ENCODE measurements at places on chromosomes 3 and 15. TPM values are rescaled to one million over a fixed set of nuclear protein-coding genes. Genes with fewer than 3 reads are reported as not detected.

DNA sequence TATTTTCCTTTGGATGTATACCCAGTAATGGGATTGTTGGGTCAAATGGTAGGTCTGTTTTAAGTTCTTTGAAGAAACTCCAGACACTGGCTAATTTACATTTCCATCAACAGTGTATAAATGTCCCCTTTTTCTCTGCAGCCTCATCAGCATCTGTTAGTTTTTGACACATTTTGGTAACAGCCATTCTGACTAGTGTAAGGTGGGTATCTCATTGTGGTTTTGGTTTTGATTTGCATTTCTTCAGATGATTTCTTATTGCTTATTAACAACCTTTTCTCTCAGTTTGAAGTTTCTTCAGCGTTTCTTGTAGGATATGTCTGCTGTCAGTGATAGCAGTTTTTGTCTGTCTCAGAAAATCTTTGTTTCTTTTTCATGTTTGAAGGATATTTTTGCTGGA lies 15.4 kb downstream of the GALK2 start:
- H3K27me3 ChIP-seq, result no peaks in the 10 kb centered on the region
- DNase-seq, result no peak
- no peaks in the 10 kb centered on the region for H3K36me3 ChIP-seq
- H3K4me3 ChIP-seq, result no peak overlapping the region

GRCh38 chr3:189324538-189325138 lies 152.9 kb downstream of the TPRG1 start:
- peak overlapping the region; percentile 43 for H3K27ac ChIP-seq
- peak; percentile 46 for DNase-seq
- H3K4me1 ChIP-seq, result peaks cover 8% of the 10 kb centered on the region
- no peak overlapping the region for H3K4me3 ChIP-seq

GRCh38 chr15:63389902-63390670 lies 8.4 kb upstream of the CA12 start:
- peaks cover 5% of the 10 kb centered on the region for H3K27me3 ChIP-seq
- DNase-seq, result peak; percentile 77
- H3K36me3 ChIP-seq, result no peaks in the 10 kb centered on the region
- H3K4me1 ChIP-seq, result peaks cover 16% of the 10 kb centered on the region

GRCh38 chr15:38377636-38378035 lies 76.3 kb upstream of the FAM98B start:
- H3K36me3 ChIP-seq, result no peaks in the 10 kb centered on the region
- no peak overlapping the region for H3K4me3 ChIP-seq
- no peaks in the 10 kb centered on the region for H3K27me3 ChIP-seq

DNA sequence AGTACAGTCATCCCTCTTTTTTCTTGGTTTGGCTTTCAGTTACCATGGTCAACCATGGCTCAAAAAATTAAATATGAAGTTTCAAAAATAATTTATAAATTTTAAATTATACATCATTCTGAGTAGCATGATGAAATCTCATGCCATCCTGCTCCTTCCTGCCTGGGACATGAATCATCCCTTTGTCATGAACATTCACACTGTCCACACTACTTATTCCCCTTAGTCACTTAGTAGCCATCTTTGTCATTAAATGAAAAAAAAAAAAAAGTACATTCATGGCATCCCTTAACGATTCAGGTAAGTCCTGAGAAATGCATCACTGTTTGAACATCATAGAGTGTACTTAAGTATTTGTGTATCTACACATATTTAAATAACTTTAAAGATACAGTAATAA lies 1046.3 kb downstream of the ROBO2 start:
- no peaks in the 10 kb centered on the region for H3K36me3 ChIP-seq
- DNase-seq, result no peak
- H3K27ac ChIP-seq, result no peak overlapping the region
- H3K4me1 ChIP-seq, result no peaks in the 10 kb centered on the region

GRCh38 chr15:66228807-66229735 lies 24.5 kb downstream of the MEGF11 start:
- no peak overlapping the region for H3K4me3 ChIP-seq
- H3K27me3 ChIP-seq, result peaks cover 5% of the 10 kb centered on the region
- no peaks in the 10 kb centered on the region for H3K36me3 ChIP-seq
- H3K4me1 ChIP-seq, result no peaks in the 10 kb centered on the region

- no peak for DNase-seq
- no peak overlapping the region for H3K27ac ChIP-seq
- H3K4me1 ChIP-seq, result no peaks in the 10 kb centered on the region
Observed at GRCh38 chr3:42336103-42336502, 70.1 kb upstream of the CCK start.

DNA sequence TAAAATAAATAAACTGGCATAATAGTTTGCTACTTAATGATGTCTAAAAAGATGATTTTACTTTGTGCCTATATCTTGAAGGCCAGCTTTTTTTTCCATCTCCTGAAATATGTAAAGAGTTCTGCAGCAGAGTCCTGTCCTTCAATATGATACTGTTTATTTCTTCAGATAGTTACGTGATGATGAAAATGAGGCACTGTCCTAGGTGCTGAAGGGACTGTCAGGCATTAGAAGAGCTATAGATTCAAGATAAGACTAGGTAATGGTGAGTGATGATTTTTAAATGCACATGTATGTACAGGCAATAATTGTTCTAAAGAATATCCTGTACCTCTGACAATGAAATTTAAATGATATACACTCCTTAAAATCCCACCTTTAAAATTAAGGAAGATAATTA lies 326.9 kb upstream of the DNAJC19 start:
- H3K4me1 ChIP-seq, result no peaks in the 10 kb centered on the region
- H3K36me3 ChIP-seq, result no peaks in the 10 kb centered on the region
- H3K27me3 ChIP-seq, result no peaks in the 10 kb centered on the region
- no peak for DNase-seq
- H3K27ac ChIP-seq, result no peak overlapping the region
- no peak overlapping the region for H3K4me3 ChIP-seq

GRCh38 chr3:30607032-30607833 lies 832 bp downstream of the TGFBR2 start:
- H3K36me3 ChIP-seq, result no peaks in the 10 kb centered on the region
- H3K4me1 ChIP-seq, result peaks cover 61% of the 10 kb centered on the region
- peak overlapping the region; percentile 94 for H3K4me3 ChIP-seq
- DNase-seq, result peak; percentile 88
- H3K27me3 ChIP-seq, result no peaks in the 10 kb centered on the region

DNA sequence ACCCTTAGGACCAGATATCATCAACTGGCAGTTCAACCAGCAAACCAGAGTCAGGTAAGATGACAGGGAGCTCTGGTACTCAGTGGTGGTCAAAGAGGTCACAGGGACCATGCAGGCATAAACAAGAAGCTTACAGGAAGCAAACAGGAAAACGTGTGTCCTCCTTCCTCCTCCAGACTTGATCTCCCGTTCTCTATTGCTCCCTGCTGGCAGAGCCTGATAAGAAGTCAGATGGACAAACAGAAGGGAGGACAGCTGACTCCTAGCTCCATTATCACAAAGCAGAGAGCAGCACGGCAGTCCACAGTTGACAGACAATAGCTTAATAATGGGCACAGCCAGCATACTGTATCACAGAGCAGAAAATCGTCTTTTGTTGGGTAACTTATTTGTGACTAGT lies 156.5 kb upstream of the SLC2A2 start:
- peaks cover 6% of the 10 kb centered on the region for H3K4me1 ChIP-seq
- no peaks in the 10 kb centered on the region for H3K36me3 ChIP-seq
- H3K4me3 ChIP-seq, result no peak overlapping the region
- no peak for DNase-seq
- H3K27ac ChIP-seq, result no peak overlapping the region

DNA sequence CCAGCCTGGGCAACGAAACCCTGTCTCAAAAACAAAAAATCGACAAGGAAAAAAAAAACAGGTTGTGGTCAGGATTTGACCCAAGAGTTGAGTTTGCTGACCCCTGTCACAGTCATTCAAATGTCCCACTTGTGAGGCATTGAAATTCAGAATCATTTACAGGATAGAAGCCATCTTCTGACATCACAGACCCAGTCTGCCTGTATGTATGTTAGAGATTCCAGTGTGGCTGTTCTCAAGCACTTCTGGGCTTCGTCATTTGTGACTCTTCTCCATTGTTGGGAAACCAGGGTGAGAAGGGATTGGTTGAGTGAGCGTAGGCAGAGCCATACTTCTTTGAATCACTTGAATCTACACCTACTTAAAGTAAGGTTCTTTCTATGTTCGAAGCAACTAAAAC lies 57.1 kb downstream of the LMLN start:
- H3K4me1 ChIP-seq, result no peaks in the 10 kb centered on the region
- H3K36me3 ChIP-seq, result peaks cover 7% of the 10 kb centered on the region
- H3K27ac ChIP-seq, result no peak overlapping the region
- H3K27me3 ChIP-seq, result no peaks in the 10 kb centered on the region
- DNase-seq, result no peak

DNA sequence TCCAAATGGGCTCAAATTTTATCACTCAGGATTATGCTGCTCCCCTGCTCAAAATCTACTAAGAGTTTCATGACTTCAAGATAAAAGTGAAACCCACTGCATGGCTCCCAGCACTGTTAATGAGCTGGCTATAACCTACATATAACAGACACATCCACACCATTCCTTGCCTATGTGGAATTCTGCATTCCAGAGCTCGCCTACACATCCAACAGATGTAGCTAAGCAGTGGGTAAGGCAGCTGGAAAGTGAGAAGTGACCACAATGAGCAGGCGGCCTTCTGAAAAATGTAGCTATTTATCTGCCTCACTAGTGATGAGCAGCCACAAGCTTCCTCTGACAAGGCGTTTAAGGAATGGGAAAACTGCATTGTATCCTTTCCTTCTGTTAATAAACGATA lies 92.0 kb upstream of the TRIM42 start:
- no peak for DNase-seq
- no peaks in the 10 kb centered on the region for H3K4me1 ChIP-seq
- H3K36me3 ChIP-seq, result no peaks in the 10 kb centered on the region
- no peak overlapping the region for H3K27ac ChIP-seq
- no peaks in the 10 kb centered on the region for H3K27me3 ChIP-seq
- no peak overlapping the region for H3K4me3 ChIP-seq

DNA sequence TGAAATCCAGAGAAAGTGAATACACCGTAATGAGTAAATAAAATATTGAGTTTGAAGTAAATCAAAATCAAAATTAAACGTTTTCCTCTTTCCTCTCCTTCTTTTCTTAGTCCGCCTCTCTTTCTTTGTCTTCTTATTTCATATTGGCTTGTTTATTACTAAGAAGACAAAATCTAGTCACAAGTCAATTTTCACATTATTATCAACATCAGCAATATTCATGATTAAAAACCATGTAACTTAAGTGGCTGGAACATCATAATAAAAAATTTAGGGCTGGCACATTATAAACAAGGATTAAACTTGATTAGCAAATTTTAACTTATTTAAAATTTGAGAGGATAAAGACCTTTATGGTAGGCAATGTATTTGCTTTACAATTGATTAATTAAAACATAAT lies 61.4 kb downstream of the BCHE start:
- H3K27me3 ChIP-seq, result no peaks in the 10 kb centered on the region
- H3K36me3 ChIP-seq, result no peaks in the 10 kb centered on the region
- H3K4me3 ChIP-seq, result no peak overlapping the region
- no peak for DNase-seq
- H3K27ac ChIP-seq, result no peak overlapping the region

GRCh38 chr15:74320352-74321247 lies 46.8 kb downstream of the CYP11A1 start:
- H3K4me1 ChIP-seq, result peaks cover 12% of the 10 kb centered on the region
- no peak overlapping the region for H3K4me3 ChIP-seq
- H3K27me3 ChIP-seq, result no peaks in the 10 kb centered on the region

- H3K4me1 ChIP-seq, result no peaks in the 10 kb centered on the region
- no peak overlapping the region for H3K4me3 ChIP-seq
- H3K27me3 ChIP-seq, result no peaks in the 10 kb centered on the region
- no peaks in the 10 kb centered on the region for H3K36me3 ChIP-seq
Observed at GRCh38 chr3:98536456-98537017, 4.8 kb downstream of the GPR15 start.

DNA sequence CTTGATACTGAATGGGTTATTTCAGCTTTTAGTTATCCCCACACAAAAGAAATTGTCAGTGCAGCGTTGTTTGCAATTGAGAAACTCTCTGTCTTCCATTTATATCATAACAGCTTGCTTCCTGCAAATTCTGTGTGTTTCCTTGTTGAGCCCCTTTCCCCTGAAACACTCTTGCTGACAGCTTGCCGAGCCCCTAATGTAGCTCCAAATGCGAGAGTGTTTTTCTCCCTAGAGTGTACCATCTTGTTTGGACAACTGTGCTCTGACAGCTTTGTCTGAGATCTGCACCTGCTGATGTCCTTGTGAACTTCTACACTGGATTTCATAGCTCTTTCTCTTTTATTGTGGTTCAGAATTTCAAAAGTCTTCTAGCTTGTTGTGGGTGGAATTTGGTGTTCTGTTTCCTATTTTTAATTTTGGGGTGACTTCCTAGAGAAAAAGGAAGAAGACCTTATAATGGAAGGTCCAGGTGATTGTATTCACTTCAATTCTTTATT lies 343.5 kb downstream of the PDCD6IP start:
- no peak for DNase-seq
- H3K27me3 ChIP-seq, result no peaks in the 10 kb centered on the region
- no peaks in the 10 kb centered on the region for H3K36me3 ChIP-seq

GRCh38 chr15:94205366-94205765 lies 26.0 kb upstream of the MCTP2 start:
- H3K27ac ChIP-seq, result no peak overlapping the region
- DNase-seq, result no peak
- H3K4me3 ChIP-seq, result no peak overlapping the region

DNA sequence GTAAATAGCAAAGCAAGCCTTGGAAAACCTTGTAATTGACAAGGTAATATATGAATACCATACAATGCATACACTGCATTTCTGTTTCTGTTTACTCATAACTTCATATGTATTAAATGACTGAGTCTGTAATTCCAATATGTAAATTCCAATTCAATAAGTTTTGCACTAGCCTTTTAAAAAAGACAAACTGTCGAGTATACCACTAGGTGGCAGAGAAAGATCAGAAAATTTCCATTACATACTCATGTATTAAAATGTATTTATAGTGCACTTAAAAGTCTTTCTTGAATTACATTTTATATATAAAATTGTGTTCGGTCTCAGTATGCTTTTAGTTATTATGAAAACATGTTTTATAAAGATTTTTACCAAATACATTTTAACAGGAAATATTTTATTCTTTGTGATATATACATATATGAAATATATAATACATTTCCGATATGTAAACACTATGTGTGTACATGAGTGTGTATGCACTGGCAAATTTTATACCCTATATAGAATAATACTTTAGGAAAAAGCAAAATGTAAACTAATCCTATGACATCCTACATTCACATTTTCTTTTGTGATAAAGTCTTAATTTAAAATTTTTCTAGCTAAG lies 216.8 kb downstream of the VGLL3 start:
- H3K4me1 ChIP-seq, result no peaks in the 10 kb centered on the region
- DNase-seq, result no peak
- H3K36me3 ChIP-seq, result no peaks in the 10 kb centered on the region

- H3K4me3 ChIP-seq, result no peak overlapping the region
- H3K4me1 ChIP-seq, result no peaks in the 10 kb centered on the region
- DNase-seq, result no peak
- H3K36me3 ChIP-seq, result no peaks in the 10 kb centered on the region
- no peak overlapping the region for H3K27ac ChIP-seq
Observed at GRCh38 chr3:85710490-85710889, 751.7 kb downstream of the CADM2 start.

GRCh38 chr15:58472821-58473581 lies 41.2 kb downstream of the LIPC start:
- H3K27me3 ChIP-seq, result no peaks in the 10 kb centered on the region
- H3K27ac ChIP-seq, result peak overlapping the region; percentile 39
- no peak for DNase-seq
- H3K4me3 ChIP-seq, result no peak overlapping the region
- peaks cover 48% of the 10 kb centered on the region for H3K4me1 ChIP-seq

Gene ADCY5
- 5.6 TPM for total RNA-seq

Gene GPR149
- not detected for total RNA-seq

Gene STAB1
- 133 TPM for total RNA-seq

Gene RLBP1
- not detected for total RNA-seq

Gene RTP1
- not detected for total RNA-seq

Gene SRGAP3
- total RNA-seq, result 7.8 TPM

Gene THRB
- total RNA-seq, result 14.6 TPM

Gene CKMT1A
- 0.80 TPM for total RNA-seq

Gene CACNA2D3
- total RNA-seq, result 3.6 TPM

Gene TEX55
- not detected for total RNA-seq

Gene ESYT3
- 40.3 TPM for total RNA-seq

Data from lower lobe of right lung (tissue), 2 donors.